ENCODE measurements at places on chromosomes 4 and X.
A peak's percentile ranks its signal among the peaks of the same experiment; 100 is the strongest.

DNA sequence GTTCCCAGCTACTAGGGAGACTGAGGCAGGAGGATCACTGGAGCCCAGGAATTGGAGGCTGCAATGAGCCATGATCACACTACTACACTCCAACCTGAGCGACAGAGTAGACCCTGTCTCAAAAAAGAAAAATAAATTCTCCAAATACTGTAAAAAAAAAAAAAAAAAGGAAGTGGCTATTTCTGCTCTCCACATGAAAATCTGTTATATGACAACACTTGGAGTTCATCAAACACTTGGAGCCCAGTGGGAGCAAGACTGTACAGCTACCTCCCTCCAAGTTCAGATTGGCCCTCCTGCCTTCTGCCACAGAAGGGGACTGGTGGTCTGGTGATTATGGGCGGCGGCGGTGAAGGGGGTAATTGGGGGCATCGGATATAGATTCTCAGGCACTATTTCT lies 9.0 kb upstream of the CLDN34 start:
- DNase-seq = no peak

DNA sequence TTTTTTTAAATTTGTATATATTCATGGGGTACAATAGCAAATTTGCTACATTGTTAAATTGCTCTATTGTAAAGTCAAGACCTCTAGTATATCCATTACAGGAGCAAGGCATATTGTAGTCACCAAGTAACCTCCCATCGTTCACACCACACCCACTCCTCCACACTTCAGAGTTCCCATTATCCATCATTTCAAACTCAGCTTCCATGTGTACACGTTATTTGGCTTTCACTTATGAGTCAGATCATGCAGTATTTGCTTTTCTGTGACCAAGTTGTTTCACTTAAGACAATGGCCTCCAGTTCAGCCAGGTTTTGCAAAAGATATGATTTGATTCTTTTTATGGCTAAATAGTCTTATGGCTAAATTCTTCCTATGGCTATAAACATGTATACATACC lies 2614.2 kb downstream of the PCDH7 start:
- DNase-seq = no peak

- DNase-seq = no peak
Observed at GRCh38 chrX:14194711-14195110, 165.0 kb upstream of the GEMIN8 start.

GRCh38 chr4:44558031-44558605 lies 93.3 kb downstream of the YIPF7 start:
- DNase-seq = no peak

GRCh38 chrX:97330151-97330550 lies 446.4 kb downstream of the RPA4 start:
- DNase-seq = no peak

- DNase-seq = peak; percentile 12
Observed at GRCh38 chrX:129932821-129933321, 26.9 kb downstream of the UTP14A start.

DNA sequence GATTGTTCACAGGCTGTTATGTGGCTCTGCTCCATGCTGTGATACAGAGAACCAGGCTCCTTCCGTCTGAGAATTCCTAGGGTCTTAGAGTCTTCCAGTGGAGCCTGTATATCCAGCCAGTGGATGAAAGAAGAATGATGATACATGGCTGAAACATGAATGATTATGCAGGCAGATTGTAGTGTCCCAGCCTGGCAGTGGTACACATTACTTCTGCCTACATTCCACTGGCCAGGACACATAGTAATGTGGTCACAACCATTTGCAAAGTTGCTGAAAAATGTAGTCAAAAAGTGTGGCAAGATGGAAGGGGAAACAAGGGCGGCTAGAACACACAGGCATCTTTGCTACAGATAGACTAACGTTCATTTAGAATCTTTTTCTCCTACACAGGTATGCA lies 4.5 kb upstream of the GBA3 start:
- DNase-seq = no peak

- DNase-seq = no peak
Observed at GRCh38 chr4:6105311-6105911, 87.2 kb upstream of the C4orf50 start.

DNA sequence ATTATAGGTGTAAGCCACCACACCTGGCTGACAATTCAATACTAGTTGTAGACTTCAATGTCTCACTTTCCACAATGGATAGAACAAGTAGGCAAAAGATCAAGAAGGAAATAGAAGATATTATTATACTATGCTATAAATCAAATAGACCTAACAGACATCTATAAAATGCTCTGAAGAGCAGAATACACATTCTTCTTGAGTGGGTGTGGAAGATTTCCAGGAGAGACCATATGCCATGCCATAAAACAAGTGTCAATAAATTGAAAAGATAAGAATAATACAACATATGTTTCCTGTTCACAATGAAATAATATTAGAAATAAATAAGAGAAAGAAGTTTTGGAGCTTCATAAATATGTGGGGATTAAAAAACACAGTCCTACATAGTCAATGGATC lies 179.3 kb upstream of the AMOT start:
- no peak for DNase-seq

GRCh38 chr4:140944572-140944971 lies 188.4 kb upstream of the TBC1D9 start:
- DNase-seq = no peak

DNA sequence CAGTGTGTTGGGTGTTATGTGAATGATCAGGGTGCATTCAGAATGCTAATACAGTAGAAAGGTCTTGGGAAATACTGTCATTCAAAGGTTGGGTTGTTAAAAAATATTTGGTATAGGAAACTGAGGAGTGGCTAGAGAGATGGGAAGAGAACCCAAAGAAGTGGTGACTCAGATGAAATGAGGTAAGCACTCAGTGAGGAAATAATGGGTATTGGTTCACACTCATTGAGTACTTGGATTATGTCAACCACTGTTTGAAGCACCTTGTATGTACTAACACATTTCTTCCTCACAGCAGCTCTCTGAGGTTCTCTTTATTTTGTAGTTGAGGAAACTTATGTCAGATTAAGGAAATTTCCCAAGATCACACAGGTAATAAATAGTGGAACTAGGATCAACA lies 40.8 kb upstream of the NUDT6 start:
- no peak for DNase-seq

DNA sequence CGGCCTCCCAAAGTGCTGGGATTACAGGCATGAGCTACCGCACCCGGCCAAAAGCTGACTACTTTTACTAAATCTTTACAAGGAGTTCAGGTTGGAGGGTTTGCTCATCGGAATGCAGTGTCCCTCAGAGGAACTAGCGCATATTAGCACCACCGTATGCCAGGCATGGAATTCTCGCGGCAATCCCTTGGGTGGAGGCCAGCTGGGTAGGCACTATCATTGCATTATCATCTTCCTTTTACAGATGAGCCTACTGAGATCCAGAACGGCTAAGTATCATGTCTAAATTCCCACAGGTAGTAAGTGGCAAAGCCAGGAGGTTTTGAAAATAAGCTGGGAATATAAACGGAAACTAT lies 6.1 kb upstream of the CXorf66 start:
- no peak for DNase-seq

GRCh38 chr4:81642543-81642942 lies 170.8 kb upstream of the RASGEF1B start:
- DNase-seq = no peak

- DNase-seq = no peak
Observed at GRCh38 chr4:123674762-123675465, 278.3 kb downstream of the SPRY1 start.

DNA sequence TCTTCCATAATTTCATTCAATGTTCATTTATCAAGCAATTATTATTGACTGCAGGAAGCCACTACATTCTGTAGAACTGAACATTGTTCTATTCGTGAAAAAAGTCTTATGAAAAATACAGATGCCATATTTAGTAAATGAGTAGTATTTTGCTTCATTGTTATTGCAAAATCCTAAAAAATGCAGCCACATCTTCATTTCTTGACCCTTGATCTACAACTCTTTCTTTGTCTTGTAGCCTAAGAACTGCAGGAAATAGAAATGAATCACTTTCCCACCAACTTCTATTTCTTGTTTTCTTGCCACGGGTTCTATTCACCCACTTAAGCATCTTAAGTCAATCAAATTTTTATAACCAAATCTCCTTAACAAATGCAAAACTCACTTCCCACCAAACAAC lies 63.3 kb downstream of the KCNIP4 start:
- no peak for DNase-seq

DNA sequence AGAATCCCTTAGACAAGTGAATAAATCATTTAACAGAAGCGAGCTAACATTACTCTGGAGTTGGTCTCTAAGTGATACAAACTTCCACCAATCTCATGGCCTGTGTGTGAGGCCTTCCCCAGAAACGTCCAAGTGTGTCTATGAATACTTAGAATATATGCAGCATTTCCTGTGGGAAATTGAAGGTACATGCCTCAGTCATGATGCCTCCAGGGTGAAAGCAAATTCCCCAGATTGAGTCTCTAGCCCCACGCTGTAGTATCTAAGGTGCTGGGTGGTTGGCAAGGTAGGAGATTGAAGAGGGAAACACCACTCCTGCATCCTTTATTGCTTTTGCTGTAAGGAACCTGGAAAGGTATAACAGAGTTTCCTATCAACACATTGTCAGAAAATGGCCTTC lies 113.8 kb downstream of the IL13RA2 start:
- DNase-seq = no peak

DNA sequence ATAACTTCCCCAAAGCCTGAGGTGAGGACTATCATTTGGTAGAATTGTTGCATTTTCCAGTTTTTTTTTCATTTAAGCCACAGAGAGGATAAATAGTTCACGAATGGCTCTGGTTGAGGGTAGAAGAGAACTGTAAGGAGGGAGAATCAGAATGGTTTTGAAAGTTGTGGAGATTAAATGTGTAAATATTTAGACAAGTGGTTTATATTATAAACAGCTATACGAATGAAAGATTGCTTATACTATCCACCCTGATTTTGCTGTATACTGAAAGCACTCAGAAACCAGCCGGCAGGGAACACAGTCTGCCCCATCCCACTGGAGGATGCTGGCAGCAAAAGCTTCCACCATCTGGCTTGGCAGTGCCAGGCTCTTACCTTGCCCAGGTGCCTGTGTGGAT lies 341.1 kb downstream of the RAPGEF2 start:
- DNase-seq = no peak

DNA sequence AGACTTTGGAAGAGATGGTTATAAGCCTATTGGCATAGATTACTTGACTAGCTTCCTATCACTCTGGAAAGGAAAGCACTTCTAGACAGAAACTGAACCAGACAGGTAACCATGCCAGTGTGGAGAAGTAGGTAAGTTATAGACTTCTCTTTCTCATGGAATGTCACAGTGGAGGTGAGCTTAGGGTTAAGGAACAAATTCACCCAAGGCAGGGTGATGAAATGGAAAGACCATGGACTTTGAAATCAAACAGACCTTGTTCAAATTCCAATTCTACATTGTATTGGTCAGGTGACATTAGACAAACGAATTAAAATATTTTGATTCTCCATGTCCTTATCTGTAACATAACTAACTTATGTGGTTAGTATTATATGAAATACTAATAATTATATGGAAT lies 7.7 kb upstream of the RAP1GDS1 start:
- DNase-seq = no peak

GRCh38 chr4:81504112-81505003 lies 32.7 kb upstream of the RASGEF1B start:
- no peak for DNase-seq

DNA sequence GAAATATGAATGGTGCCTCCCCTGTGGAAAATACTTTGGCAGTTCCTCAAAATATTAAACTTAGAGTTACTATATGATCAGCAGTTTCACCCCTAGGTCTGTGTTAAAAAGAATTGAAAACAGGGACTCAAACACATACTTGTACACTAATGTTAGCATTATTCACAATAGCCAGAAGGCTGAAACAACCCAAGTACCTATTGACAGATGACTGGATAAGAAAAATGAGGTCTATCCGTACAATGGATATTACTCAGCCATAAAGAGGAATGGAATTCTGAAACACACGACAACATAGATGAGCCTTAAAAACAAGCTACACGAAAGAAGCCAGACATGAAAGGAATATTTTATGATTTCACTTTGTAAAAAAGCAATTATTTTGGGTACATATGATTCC lies 54.9 kb downstream of the PGRMC2 start:
- no peak for DNase-seq

DNA sequence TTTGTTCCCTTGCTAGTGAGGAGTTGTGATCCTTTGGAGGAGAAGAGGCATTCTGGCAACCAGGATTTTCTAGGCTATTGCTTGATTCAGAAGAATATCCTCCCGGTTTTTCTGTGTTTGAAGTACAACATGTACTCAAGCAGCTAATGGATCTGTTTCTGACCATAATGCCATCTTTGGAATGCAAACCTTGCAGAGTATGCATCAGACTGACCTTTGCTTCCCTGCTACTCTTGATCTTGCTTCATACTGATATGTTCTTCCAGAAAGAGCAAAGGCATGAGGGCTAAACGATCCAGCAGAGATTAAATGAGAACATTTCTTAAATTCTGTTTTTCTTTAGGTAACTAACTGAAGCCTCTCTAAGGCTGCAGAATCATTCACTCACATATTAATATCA lies 265.4 kb upstream of the SLC7A11 start:
- DNase-seq = no peak

- DNase-seq = no peak
Observed at GRCh38 chrX:143634309-143634662, 1.6 kb downstream of the SLITRK4 start.

- DNase-seq = no peak
Observed at GRCh38 chr4:5477613-5478012, 230.7 kb downstream of the EVC2 start.

- no peak for DNase-seq
Observed at GRCh38 chrX:119638725-119639471, 32.7 kb upstream of the NKRF start.

DNA sequence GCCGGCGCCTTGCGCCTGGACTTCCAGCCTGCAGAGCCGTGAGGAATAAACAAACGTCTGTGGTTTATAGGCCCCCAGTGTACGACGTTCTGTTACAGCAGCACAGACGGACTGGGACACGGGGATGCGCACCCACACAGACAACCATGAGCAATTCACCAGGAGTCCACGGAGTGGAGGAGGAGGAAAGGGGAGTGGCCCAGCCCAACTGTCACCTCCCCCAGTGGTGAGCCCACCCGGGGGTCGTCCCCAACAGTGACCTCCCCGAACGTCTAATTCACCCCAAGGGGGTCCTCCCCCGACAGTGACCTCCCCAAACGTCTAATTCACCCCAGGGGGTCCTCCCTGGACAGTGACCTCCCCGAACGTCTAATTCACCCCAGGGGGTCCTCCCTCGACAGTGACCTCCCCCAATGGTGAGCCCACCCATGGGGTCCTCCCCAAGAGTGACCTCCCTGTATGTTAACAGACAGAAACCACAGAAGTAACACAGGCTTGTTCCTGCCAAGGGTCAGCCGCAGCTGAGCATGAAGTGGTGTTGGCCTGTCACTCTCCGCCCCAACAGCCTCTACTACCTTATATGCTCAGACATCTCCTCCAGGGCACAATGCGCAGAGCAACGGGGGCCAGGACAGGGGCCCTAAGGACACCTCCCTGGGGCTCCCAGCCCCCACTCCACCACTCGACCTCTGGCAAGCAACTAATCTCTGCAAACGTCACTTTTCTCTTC lies 6.2 kb downstream of the GAK start:
- DNase-seq = no peak
